LHCN-M2 (cell line): ENCODE measurements at places on chromosomes 4 and X.

- peak; percentile 61 for DNase-seq
These were observed 14.4 kb upstream of the RAB40A start for GRCh38 chrX:103533511-103534216.

- DNase-seq = no peak
These were observed 5.0 kb upstream of the NDP start for GRCh38 chrX:43978226-43978625.

DNA sequence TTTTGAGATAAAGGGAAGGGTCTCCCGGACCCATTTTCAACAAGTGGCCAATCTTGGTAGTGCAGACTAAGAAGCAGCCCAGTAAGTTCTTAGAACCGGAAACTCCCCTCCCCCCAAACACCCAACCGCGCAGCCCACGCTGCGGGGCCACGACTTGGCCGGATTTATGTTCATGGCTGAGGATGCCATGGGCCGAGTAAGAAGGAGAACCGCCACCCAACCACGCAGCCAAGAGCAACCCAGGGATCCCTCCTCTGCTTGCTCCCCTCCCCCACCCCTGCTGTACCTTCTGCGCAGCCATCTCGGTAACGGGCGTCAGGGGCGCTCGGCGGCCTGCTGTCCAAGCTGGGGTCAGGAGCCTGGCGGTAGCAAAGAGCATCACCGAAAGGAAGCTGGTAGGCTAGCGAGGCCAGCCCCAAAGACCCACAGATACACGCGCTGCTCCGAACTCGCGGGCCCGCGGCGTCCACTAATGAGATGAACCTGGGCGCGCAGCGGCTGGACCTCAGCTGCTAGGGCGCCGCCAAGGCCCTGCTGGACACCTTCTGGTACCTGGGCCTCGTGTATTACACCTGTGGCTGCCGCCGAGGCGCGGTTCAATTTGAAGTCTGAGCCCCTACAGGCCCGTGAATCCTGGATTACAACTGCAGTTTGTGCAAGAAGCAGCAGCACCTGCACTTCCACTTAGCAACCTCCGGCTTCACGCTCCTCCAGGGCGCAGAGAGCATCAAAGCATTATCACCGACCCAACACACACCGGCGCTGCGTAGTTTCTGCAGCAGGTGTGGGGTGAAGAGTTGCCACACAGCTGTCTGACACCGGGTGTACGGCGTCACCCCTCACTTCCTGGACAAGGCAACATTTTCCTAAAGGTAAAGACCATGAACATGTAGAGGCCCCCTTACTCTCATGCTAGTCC lies 63.4 kb downstream of the NUDT10 start:
- no peak for DNase-seq

- DNase-seq = no peak
These were observed 1.2 kb upstream of the PDZD4 start for GRCh38 chrX:153831429-153832150.

DNA sequence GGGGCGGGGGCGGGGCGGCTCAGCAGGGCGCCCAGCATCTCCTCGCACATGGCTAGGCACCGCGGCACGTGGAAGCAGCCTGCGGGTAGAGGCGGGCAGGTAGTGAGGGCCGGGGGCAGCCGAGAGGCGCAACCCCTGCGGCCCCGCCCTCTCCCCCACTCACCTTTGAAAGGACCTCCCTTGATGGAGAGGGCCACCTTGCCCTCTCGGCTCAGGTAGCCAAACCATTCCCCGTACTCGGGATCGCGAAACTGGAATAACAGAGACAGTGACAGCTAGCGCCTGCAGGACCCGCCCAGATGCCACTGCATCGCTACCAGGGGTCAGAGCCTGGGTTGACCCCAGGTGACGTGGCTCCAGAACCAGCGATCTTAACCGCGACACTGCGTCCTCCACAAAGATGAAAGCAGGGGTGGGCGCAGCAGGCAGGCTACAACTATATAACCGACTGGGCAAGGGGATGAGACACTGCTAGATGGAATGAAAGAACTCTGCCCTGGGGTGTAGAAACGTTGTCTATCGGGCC lies 552 bp upstream of the NAA10 start:
- no peak for DNase-seq

DNA sequence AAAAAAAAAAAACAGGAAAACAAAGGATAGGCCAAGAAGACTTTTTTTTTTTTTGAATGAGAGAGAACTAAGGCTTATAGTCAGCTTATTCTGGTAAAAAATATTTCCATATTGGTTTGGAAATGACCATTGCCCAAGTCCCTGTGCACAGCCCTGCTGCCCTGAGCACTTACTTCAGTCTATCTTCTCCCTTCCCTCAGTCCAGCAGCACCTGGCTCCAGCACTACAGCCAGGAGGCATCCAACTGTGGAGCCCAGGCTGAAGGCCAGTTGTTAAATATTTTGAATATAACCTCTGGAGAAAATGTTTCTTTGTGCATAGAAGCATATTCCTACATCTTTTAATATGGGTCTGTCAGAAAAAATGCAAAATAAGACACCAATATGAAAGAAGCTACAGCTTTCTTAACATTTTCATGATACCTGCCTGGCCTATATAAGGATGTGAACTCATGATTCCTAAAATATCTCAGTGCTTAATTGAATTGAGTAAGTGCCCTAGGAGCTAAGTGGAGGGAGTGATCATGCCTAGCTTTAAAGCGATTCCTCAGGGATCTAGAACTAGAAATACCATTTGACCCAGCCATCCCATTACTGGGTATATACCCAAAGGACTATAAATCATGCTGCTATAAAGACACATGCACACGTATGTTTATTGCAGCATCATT lies 14.4 kb downstream of the LRRC66 start:
- no peak for DNase-seq

GRCh38 chr4:105765690-105766407 lies 57.3 kb downstream of the GSTCD start:
- DNase-seq = peak; percentile 94

DNA sequence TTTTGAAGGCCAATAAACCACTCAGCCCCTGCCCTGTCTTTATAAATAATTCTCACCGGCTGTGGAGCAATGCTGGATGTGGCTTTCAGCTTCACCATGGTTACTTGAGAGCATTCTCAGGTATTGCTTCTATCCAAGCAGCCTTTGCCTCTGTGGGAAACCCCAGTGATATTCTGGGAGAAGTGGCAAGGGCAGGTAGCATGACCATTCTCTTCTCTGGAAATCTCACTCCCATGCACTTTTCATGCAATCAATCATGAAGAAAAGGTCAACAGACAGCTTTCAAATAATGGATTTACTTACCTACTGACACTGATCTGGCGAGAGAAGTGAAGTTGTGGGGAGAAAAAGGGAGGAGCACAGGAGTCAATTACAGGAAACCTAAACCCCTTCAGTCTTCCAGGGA lies 49.5 kb downstream of the UNC5C start:
- DNase-seq = no peak

DNA sequence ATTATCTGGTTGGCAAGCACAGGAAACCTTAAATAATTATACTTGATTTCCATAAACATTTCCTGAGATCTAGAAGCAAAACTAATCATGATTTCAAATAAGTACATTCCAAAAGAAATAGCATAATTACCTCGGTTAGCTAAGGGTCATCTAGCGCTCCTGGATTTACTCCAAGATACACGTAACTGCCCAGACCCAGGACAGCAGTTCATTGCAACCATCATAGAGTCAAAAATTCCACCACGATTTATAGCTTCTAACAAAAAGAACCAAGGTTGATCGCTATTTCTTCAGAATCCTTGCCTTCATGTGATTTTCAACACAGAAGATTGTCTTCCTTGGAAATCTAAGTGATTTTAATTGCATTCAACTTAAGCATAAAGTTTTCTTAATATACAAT lies 1235.5 kb upstream of the TENM3 start:
- no peak for DNase-seq

DNA sequence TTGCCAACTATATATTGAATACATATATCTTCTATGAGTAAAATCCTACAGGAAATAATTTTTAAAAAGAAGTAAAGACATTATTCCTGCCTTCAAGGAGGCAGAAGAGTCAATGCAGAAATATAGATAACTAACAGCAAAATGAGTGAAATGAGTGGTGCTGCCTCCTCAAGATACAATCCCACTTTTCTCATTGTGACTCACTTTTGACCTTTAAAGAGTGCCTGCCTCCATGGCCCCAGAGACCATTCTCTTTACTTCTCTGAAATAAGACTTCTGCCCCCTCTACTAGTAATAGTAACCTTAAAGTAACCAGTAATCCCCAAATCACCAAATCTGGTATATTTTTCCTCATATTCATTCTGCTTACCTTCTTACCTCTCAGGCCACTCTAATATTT lies 15.5 kb downstream of the SLC10A7 start:
- DNase-seq = no peak

- no peak for DNase-seq
These were observed 11.0 kb upstream of the TNIP2 start for GRCh38 chr4:2767046-2767704.

DNA sequence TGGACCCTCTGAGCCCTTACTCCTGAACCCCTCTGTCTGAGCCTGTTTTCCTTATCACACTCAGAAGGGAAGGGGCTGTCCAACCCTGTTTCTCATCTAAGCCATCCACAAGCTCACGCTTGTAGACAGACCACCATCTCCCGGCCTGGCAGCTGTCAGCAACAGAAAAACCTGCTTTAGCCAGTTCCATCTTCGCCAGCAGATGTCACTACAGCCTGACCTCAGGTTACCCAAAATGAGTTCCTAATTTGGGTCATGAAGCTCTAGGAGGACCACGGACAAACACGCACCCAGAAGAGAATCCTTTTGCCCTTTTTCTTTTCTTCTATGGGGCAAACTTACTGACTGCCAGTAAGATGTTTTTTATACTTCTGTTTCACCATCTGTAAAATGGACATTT lies 445.4 kb downstream of the BCOR start:
- peak; percentile 32 for DNase-seq

- no peak for DNase-seq
These were observed 118.7 kb downstream of the ATOH1 start for GRCh38 chr4:93947286-93947685.

GRCh38 chr4:68361146-68361589 lies 11.3 kb upstream of the YTHDC1 start:
- DNase-seq = peak; percentile 41

- DNase-seq = no peak
These were observed 34.5 kb downstream of the INTS12 start for GRCh38 chr4:105674011-105674410.

GRCh38 chrX:119512146-119512800 lies 44.0 kb downstream of the SLC25A5 start:
- peak; percentile 62 for DNase-seq

DNA sequence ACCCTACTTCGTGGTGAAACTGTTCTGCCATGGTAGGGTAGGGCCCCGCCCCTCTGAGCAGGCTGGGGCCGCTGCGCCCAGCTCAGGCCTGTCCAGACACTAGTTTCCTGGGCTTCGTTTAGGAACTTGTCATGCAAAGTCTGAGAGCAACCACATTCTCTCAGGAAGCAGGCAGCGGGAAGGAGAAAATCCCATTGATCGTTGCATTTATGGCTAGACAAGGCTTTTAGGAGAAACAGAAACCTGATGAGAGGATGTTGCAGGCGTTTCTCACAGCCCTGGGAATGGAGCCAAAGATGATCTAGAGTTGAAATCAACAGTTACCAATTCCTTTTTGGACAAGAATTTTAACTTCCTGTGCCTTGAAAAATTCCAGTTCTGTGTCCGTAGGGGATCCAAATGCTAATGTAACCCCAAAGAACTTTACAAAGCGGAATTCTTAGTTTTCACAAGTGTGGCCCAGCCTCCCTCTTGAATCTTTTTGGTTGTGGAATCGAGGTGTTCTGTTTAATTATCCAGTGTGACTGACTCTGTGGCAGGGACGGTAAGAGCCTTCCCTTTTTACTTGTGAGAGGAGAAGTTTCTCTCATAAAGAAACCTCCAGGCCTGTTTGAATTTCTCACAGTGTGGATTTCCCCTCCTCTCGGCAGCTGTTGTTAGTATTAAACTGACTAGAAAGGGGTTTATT lies 4.5 kb upstream of the CXCL9 start:
- DNase-seq = peak; percentile 43

- no peak for DNase-seq
These were observed 55.6 kb upstream of the SLC39A8 start for GRCh38 chr4:102400898-102401297.
